MM.1S (cell line): ENCODE measurements at places on chromosomes 5 and 9.
A peak's percentile ranks its signal among the peaks of the same experiment; 100 is the strongest.

- H3K36me3 ChIP-seq = no peaks in the 10 kb centered on the region
- peak overlapping the region; percentile 20; the same call in 1 of the 2 replicates for H3K4me3 ChIP-seq
- peaks cover 50% of the 10 kb centered on the region for H3K4me1 ChIP-seq
These were observed 14.0 kb downstream of the MAP3K1 start for GRCh38 chr5:56829137-56829908.

- H3K27ac ChIP-seq = no peak overlapping the region
- H3K4me3 ChIP-seq = no peak overlapping the region
- H3K4me1 ChIP-seq = peaks cover 9% of the 10 kb centered on the region
- no peak for DNase-seq
- no peaks in the 10 kb centered on the region for H3K27me3 ChIP-seq
- no peaks in the 10 kb centered on the region for H3K36me3 ChIP-seq
These were observed 182.2 kb downstream of the AUH start for GRCh38 chr9:91179237-91180138.

DNA sequence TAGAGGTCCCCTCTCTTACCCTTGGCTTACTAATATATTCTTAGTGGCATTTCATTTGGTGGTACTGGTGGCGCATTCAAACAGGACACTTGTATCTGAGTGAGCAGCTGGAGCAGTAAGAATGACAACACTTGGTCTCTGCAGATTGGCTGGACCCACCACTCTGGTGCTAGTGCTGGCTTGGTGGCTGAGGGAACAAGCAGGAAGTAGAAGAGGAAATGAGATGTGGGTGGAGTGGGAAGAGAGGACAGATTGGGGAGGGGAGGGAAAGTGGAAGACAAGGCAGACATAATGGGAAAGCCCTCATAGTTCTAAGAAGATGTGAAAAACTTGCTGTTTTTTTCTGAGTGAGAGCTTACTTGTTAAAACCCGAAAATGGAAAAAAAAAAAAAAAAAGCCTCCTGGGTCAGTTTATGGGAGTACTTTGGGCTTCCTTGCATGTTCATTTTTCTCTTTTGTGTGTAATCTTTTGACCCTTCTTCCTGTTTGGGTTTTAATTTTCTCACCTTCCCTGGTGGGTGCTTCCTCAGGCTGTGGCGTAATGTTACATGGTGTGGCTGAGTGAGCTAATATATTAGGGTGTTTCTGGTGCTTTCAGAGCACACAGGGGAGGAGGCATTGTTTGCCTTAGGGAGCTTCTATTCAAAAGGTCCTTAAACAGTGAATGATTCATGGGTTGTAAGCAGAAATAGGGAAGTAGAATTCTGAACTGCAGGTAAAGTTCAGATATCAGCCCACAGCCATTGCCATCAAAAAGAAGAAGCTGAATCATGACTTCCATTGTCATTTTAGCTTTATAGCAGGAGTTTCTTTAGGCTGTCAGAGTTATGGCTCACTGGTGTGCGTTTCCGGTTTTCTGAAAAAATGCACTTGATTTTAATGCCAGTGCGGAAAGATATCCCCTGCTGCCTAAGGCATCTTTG lies 52.3 kb downstream of the TLE4 start:
- H3K4me3 ChIP-seq = no peak overlapping the region
- H3K36me3 ChIP-seq = no peaks in the 10 kb centered on the region
- H3K27ac ChIP-seq = no peak overlapping the region
- H3K4me1 ChIP-seq = no peaks in the 10 kb centered on the region
- no peak for DNase-seq

DNA sequence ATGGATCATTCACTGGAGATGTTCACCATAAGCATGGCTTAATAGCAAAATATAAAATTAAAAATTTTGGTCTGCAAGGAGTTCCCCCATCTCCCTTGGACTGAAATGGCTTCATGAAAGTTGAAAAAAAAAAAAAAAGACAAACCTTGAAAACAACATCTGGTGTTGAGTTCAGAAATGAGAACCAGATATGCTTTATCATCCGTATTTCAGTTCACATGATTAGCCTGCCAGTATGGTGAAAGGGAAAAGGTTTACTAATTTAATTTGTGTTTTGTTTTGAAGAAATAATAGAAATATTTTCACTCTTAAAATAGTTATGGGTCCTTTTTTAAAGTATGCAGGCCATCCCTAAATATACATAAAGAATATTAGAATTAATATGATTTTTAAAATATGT lies 67.8 kb downstream of the TMEM167A start:
- no peak overlapping the region for H3K4me3 ChIP-seq
- H3K27me3 ChIP-seq = no peaks in the 10 kb centered on the region
- no peaks in the 10 kb centered on the region for H3K36me3 ChIP-seq
- no peak for DNase-seq

GRCh38 chr5:61232490-61233050 lies 70.3 kb upstream of the SMIM15 start:
- no peaks in the 10 kb centered on the region for H3K27me3 ChIP-seq
- no peak overlapping the region for H3K27ac ChIP-seq
- no peaks in the 10 kb centered on the region for H3K36me3 ChIP-seq
- peaks cover 11% of the 10 kb centered on the region for H3K4me1 ChIP-seq
- no peak overlapping the region for H3K4me3 ChIP-seq
- DNase-seq = no peak

DNA sequence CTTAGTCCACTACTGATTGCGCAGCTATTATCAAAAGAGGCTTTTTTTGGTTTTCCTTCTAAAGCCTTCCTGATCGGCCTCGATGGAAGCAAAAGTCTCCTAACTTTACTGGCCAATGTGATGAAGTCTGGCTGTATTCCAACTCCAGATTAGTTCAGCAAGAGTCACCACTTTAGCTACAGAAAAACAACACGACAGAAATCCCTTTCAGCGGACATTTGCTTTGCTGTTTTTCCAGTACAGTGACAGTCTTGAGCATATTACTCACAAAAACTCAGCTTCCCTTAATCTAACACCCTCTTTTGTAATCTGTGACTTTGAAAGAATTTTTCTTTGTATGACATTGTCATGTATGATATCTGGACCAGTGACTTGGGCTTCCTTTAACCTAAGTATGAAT lies 95.7 kb downstream of the HOMER1 start:
- no peak overlapping the region for H3K4me3 ChIP-seq
- no peaks in the 10 kb centered on the region for H3K36me3 ChIP-seq
- H3K27ac ChIP-seq = no peak overlapping the region
- H3K4me1 ChIP-seq = 0 out of 2 replicates have a peak, but pooled peaks cover 7% of the 10 kb centered on the region

GRCh38 chr5:82347201-82347865 lies 69.2 kb upstream of the RPS23 start:
- no peak for DNase-seq
- H3K27me3 ChIP-seq = no peaks in the 10 kb centered on the region
- H3K4me3 ChIP-seq = no peak overlapping the region
- H3K4me1 ChIP-seq = no peaks in the 10 kb centered on the region

- H3K27me3 ChIP-seq = no peaks in the 10 kb centered on the region
- H3K4me3 ChIP-seq = no peak overlapping the region
- DNase-seq = no peak
These were observed 23.0 kb downstream of the CDH10 start for GRCh38 chr5:24621792-24622191.

- no peaks in the 10 kb centered on the region for H3K27me3 ChIP-seq
- no peak overlapping the region for H3K4me3 ChIP-seq
- no peak overlapping the region for H3K27ac ChIP-seq
- H3K4me1 ChIP-seq = no peaks in the 10 kb centered on the region
- DNase-seq = no peak
- no peaks in the 10 kb centered on the region for H3K36me3 ChIP-seq
These were observed 80.8 kb downstream of the TLE4 start for GRCh38 chr9:79652598-79652997.

GRCh38 chr5:179227580-179228311 lies 117.5 kb downstream of the ADAMTS2 start:
- H3K36me3 ChIP-seq = no peaks in the 10 kb centered on the region
- peaks cover 34% of the 10 kb centered on the region for H3K27me3 ChIP-seq
- no peaks in the 10 kb centered on the region for H3K4me1 ChIP-seq
- no peak overlapping the region for H3K4me3 ChIP-seq

GRCh38 chr5:142590451-142591231 lies 95.2 kb downstream of the FGF1 start:
- DNase-seq = no peak
- no peaks in the 10 kb centered on the region for H3K27me3 ChIP-seq
- H3K4me3 ChIP-seq = no peak overlapping the region
- no peaks in the 10 kb centered on the region for H3K4me1 ChIP-seq
- no peak overlapping the region for H3K27ac ChIP-seq

DNA sequence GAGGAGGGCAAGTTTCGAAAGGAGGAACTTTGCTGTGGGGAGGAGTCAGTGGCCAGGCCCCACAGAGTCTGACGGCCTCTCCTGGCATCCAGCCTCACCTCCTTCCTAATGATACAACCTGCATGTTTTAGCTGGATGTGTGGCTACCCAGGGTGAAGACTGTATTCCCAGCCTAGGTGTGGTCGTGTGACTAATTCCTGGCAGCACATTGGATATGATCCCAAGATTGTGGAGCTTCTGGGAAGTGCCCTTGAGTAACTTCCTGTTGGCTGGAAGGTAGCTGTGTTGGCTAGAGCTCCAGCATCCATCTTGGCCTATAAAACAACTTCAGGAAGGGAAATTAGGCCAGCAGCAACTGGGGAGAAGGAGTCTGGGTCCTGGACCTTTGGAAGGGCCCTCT lies 19.0 kb upstream of the LPCAT1 start:
- H3K4me1 ChIP-seq = no peaks in the 10 kb centered on the region
- no peak overlapping the region for H3K27ac ChIP-seq
- no peaks in the 10 kb centered on the region for H3K36me3 ChIP-seq

DNA sequence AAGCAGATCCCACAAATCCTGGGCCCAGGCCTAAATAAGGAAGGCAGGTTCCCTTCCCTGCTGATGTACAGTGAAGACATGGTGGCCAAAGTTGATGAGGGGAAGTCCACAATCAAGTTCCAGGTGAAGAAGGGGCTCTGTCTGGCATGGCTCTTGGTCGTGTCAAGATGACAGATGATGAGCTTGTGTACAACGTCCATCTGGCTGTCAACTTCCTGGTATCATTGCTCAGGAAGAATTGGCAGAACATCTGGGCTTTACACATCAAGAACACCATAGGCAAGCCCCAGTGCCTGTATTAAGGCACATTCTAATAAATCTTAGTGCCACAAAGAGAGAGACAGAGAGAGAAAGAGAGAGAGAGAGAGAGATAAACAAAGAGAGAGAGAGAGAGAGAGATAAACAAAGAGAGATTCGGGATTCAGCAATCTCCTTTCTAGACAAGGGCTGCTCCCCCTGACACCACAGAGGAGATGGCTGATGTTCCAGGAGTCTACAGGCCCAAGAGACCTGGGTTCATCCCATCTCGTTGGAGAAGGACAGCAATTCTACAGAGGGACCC lies 45.5 kb upstream of the HSPA9 start:
- no peaks in the 10 kb centered on the region for H3K36me3 ChIP-seq
- no peak overlapping the region for H3K4me3 ChIP-seq
- H3K27me3 ChIP-seq = no peaks in the 10 kb centered on the region
- H3K4me1 ChIP-seq = no peaks in the 10 kb centered on the region

- H3K36me3 ChIP-seq = no peaks in the 10 kb centered on the region
- no peaks in the 10 kb centered on the region for H3K27me3 ChIP-seq
- H3K27ac ChIP-seq = no peak overlapping the region
- H3K4me1 ChIP-seq = no peaks in the 10 kb centered on the region
- no peak for DNase-seq
These were observed 513.5 kb downstream of the MTRR start for GRCh38 chr5:8382456-8382855.

DNA sequence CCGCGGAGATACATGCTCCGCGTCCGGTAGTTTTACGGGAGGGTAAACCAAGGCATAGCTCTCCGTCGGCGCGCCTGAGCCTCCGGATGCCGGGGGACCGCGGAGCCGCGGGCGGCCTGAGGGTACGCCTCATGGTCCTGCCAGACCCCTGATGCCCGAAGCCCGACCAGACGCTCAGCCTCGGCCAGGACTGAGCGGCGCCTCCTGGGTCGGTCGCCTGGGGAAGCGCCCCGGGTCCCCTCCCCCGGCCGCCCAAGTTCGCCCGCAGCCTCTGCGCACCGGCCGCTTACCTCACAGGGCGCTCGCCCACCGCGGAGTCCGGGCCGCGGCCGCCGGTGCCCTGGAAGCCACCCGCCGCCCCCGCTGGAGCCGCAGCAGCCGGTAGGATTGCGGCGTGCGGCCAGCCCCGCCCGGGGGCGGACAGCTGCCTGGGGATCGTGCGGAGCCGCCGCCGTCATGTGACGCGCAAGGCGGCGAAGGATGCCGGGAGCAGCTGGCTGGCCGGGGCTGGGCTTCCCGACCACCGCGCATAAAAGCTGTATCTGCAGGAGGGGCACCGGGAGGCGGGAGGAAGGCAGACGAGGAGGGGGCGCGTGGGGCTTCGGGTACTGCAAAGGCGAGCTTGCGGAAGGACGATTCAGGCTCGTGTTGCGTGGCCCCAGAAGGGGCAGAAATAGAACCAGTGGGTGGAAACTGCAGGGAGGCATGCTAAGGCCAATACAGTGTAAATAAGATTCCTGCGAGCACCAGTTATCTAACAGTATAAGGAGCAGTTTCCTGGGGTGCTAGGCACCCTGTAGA lies at the start of gene FBXO10:
FBXO10 (minus strand) TSS at position 460 of the 801 bp plus-strand sequence. CDS start 34,612 bp downstream, outside the sequence.
- peak within 1 kb of the TSS; percentile 56; the same call in 1 of the 2 replicates for H3K27ac ChIP-seq
- no peaks in the 10 kb centered on the region for H3K27me3 ChIP-seq
- peak within 1 kb of the TSS; percentile 93 for H3K4me3 ChIP-seq
- DNase-seq = peak; percentile 63
- no peaks in the 10 kb centered on the region for H3K36me3 ChIP-seq
- H3K4me1 ChIP-seq = peaks cover 8% of the 10 kb centered on the region; the same call in 1 of the 2 replicates

DNA sequence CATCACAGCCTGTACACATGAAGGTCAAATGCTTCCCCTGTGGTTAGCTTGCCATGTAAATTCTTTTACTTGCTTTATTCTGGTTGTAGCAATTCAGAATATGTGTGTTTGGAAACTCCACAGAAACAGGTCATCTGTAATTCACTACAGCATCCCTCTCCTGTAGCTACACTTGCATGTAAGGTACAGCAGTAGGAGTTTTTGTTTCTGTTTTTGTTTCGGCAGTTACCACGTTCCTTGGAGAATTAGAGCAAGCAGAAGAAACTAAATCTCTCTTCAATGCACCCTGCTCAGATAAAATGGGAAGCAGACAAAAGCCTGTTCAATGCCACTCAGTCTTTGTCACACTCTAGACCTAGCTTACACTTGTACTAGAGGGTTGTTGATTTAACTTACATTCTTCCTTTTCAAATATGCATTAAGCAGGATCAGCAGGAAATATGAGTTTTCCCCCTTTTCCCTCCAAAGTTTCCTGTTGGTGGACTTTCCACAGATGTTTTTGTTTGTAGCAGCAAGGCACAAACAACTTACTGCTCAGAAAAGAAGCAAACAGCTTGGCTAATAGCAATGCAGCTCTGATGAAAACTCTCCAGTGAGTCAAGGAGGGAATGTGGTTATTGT lies 80.9 kb downstream of the YIPF5 start:
- no peaks in the 10 kb centered on the region for H3K27me3 ChIP-seq
- H3K36me3 ChIP-seq = no peaks in the 10 kb centered on the region
- H3K27ac ChIP-seq = no peak overlapping the region
- DNase-seq = peak; percentile 15

DNA sequence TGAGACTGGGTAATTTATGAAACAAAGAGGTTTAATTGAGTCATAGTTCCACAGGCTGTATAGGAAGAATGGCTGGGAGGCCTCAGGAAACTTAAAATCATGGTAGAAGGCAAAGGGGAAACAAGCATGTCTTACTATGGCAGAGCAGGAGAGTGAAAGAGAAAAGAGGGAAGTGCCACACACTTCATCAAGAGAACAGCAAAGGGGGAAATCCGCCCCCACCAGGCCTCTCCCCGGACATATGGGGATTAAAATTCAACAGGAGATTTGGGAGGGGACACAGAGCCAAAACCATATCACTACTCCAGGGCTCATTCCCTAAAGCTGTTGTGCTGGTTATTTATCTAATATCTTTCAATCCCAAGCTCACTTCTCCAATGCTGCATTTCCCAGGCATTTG lies 50.2 kb upstream of the NR3C1 start:
- no peak for DNase-seq
- no peak overlapping the region for H3K4me3 ChIP-seq
- H3K27ac ChIP-seq = no peak overlapping the region
- H3K4me1 ChIP-seq = no peaks in the 10 kb centered on the region
